ENCODE measurements at places on chromosomes 7 and 10.

- no peak for DNase-seq
Observed at GRCh38 chr7:51060536-51060935, 256.1 kb downstream of the COBL start.

DNA sequence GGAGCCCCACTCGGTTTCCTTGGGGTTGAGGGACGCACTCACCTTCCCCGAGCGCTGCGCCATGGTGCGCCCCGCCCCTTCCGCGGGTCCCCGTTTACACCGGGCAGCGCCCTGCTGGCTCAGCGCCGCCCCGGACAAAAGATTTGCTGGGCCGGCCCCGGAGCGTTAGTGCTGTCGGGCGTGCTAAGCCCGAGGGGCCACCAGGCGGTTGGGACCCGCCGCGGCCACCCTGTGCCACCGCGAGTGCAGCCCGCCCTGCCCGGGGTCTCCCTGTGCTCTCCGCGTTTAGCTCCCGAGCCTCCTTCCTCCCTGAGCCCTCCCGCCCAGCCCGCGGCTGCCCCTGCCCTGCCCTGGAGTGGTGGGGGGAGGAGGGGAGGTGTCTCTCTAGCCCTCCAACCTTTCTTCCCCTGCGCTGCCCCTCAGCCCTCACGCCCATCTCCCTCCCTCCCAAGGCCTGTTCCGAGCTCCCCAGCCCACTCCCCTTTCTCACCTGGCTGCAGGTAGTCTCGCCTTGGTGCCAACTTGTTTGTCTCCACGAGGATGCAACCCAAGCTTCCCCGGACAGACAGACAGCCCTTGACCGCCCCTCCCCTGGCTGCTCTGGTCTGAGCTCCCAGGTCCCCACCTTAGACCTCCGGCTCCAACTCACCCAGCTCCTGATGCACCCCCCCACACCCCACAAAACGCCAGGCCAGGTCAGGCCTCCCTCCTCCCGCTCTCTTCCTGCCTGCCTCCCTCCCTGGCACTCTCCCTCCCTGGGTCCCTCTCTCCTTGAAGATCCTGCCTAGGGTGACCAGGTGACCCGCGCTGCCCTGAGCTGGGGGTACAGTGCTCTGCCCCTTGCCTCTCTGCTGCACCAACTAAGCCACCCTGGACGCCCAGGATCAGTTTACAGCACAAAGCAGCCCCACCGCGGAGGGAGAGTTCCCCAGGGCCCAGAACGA, at the start of gene CRYGN:
Gene CRYGN, minus strand, starts transcription at position 287 of the 944 bp plus-strand sequence. Its CDS starts 224 bp downstream, at position 63.
- DNase-seq = no peak

DNA sequence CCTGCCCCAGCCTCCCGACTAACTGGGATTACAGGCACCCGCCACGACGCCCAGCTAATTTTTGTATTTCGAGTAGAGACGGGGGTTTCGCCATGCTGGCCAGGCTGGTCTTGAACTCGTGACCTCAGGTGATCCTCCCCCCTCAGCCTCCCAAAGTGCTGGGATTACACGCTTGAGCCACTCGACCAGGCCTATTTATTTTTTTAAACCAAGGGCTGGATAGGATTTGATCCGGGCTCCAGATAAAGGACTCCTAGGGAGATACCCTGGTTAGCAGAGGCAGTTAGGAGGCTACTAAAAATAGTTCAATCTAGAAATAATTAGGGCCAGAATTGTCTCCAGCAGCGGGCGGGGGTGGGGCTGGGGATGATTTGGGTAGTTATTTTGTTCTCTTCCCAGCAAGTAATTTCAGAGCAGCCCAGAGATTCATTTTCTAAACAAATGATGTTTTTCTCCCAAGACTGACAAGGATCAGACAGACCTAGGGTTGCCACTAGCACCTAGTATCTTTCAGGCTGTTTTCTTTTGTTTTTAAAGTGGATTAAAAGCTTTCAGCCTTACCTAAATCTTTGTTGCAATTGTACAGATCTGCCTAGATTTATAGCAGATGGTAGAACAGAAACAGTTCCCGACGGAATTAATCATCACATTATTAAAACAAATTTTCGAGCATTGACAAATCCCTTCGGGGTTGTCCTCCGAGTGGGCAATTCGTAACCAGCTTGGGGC, 859 bp upstream of the SMC3 start:
- DNase-seq = no peak

DNA sequence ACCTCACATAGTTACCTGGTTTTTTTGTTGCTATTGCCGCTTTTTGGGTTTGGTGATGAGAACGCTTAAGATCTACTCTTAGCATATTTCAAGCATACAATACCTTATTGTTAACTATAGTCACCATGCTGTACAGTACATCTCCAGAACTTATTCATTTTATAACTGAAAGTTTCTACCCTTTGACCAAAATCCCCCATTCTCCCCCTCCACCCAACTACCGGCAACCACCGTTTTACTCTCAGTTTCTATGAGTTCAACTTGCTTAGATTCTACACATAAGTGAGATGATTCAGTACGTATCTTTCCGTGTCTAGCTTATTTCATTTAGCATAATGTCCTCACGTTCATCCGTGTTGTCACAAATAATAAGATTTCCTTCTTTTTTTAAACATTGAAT, 86.7 kb upstream of the IL6 start:
- DNase-seq = peak; percentile 65

- no peak for DNase-seq
Observed at GRCh38 chr10:116198676-116199035, 74.3 kb downstream of the GFRA1 start.

DNA sequence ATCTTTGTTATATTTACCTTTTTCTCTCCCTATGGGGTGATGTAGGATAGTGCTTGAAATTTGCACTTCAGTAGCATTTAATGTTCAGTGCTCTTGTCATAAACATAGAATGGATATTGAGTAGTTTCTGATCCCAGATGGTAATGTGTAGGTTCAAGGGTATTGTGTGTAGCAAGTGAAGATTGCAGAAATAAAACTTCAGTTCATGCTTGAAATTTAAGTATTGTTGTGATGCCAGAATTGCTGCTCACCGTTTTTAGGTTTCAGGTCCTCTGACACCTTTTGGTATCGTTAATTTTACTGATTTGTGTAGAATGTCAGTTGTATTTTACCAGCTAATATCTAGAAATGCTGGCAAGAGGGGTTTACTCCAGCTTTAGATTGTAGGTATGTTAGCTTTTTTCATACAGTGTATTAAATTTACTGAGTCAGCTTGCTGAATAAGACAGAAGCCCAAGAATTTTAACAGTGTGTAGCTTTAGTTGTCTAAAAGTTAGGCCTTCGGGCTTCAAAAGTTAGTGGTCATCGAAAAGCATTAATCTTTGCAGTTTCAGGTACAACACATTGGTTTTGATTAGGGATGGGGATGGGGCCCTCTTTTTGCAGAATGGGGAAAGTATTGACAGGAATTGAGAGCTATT, 1.9 kb downstream of the PTEN start:
- DNase-seq = no peak

DNA sequence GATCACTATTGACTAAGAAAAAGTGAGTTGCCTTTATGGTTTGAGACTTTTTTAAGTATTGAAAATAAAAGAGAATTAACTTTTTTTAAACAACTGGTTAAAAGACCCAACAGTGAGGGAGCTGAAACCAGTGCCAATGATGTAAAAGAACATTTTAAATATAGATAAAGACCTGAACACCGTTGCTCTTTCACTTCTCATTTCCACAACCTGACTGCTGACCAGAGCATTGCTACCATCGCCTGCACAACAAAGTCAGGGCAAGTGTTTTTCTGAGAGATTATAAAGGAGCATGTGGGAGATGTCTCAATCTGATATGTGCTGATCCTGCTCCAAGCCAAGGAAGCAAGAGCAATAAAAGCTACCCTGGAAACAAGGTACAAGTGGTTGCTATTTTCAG, 34.7 kb downstream of the IMMP2L start:
- DNase-seq = no peak

DNA sequence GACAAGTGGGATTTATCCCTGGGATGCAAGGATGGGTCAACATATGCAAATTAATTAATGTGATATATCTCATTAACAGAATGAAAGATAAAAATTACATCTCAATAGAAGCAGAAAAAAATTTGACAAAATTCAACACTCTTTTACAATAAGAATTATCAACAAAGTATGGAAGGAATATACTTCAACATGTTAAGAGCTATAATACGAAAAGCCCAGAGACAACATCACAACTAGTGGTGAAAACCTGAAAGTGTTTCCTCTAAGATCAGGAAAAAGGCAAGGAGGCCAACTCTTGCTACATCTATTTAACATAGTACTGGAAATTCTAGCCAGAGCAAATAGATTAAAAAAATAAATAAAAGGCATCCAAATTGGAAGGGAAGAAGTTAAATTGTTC, 970.0 kb upstream of the POT1 start:
- no peak for DNase-seq

DNA sequence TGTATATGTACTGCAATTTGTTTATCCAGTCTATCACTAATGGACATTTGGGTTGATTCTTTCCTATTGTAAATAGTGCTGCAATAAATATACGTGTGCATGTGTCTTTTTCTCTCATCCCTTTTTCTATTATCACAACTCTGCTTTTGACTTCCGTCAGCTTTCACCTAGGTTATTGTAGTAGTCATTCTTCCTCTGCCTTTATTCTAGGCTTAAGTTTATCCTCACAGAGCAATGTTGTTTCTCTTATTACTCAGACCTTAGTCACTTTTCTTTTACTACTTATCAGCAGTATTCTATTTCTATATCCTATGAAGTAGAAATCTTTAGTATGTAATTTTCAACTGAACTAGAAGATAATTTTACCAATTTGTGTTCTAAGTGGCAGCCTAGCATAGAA, 175.3 kb upstream of the SEMA3E start:
- no peak for DNase-seq

DNA sequence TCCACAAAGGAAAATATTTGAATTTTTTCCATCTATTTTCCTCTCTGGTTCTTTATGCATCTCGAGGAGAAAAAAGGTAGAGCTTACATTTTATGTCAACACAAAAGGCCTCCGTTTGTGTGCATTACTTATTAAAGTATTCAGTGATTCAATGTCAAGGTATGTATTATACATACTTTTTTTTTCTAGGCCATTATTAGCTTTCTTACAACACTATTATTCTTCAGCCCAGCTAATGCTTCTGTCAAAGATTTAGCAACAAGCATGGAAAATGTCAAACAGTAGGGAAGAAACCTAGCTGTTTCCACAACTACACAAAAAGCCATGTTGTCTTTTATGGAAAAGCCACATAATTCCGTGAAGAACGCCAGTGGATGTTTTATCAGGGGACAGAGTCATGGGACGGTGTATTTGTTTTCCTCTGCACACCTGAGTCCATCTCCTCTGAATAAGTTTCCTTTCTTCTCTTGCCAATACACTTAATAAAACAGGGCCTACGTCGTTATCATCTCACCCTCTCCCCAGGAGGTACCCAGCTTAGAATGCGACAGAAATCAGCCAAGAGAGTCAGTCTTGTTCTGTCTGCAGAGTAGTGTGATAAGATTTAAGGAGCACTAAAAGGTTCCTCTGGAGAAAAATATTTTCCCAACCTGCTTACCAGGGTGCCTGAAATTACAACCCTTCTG, 209.7 kb upstream of the AUTS2 start:
- DNase-seq = no peak

DNA sequence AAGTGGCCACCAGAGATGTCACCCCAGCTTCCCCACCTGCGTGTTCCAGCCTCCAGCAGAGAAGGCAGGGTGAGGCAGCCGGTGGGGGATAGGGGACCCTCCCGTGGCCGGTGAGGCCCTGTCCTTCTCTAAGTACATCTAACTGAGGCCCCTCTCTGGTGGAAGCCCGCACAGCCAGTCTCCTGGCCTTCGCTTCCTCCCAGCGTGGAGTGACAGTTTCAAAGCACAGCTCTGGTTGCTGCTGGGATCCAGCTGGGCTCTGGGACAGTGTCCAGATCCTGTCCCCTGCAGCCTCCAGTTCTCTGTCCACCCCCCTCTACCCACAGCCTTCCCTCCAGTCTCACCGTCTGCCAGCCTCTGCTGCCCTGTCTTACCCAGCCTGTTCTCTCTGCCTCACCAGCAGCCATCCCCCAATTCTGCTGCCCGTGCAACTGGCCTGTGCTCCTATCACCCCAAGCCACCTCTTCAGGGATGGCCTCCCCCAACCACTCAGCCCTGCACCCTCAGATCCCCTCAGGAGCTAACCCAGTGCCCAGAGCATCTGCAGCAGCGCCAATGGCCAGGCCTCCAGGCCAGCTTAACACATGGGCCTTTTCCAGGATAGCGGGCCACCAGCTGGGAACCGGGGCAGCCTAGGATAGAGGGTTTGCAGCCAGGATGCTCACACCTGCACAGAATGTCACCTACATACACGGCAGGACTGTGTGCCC, 16.3 kb upstream of the SH2B2 start:
- DNase-seq = no peak

- DNase-seq = no peak
Observed at GRCh38 chr10:111123883-111124282, 47.1 kb downstream of the ADRA2A start.

- no peak for DNase-seq
Observed at GRCh38 chr10:3014968-3015367, 52.4 kb upstream of the PFKP start.

DNA sequence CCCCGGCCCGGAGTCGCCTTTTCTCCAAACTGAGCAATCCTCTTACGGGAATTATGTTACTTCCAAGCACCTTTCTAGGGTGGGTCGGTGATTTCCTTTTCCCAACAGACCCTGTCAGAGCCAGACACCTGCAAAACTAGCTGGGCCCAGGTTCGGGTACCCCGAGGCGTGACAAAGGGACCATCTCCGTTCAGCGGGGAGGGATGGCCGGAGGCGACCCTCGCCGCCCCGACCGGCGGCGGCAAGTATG, 445 bp downstream of the PPA1 start:
- DNase-seq = no peak

DNA sequence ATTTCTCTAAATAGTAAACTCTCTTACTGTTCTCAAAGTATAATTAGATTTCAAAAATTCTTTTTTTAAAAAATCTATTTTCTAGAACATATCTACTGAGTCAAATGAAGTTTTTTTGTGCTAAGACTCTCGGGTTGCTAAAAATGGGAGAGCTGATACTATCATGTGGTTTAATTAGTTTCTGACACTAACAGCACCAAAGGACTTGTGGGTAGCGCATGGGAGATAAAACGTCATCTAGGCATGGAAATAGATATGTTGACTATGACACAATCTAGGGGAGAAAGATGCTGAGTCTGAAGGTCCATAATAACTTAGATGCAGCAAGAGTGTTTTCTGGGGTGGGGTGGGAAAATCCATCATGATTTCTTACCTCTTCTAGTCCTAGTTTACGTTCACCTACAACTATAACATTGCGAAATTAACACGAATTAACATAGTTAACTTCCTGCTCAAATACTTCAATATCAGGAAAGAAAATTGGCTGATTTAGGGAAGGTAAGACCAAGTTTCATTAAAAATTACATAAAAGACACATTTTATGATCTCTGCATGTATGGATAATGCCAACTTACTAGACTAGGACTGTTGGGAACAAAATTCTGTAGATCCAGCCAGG, 14.3 kb upstream of the ARMC3 start:
- DNase-seq = no peak

- DNase-seq = no peak
Observed at GRCh38 chr7:102018876-102019275, 201.4 kb downstream of the CUX1 start.

Measured in activated CD4-positive, alpha-beta T cell treated with anti-CD3 and anti-CD28 coated beads for 48 hours (primary cell).